Non-pigmented ciliary epithelial cell (primary cell): ENCODE measurements at places on chromosomes 6 and 20.
A peak's percentile ranks its signal among the peaks of the same experiment; 100 is the strongest.

DNA sequence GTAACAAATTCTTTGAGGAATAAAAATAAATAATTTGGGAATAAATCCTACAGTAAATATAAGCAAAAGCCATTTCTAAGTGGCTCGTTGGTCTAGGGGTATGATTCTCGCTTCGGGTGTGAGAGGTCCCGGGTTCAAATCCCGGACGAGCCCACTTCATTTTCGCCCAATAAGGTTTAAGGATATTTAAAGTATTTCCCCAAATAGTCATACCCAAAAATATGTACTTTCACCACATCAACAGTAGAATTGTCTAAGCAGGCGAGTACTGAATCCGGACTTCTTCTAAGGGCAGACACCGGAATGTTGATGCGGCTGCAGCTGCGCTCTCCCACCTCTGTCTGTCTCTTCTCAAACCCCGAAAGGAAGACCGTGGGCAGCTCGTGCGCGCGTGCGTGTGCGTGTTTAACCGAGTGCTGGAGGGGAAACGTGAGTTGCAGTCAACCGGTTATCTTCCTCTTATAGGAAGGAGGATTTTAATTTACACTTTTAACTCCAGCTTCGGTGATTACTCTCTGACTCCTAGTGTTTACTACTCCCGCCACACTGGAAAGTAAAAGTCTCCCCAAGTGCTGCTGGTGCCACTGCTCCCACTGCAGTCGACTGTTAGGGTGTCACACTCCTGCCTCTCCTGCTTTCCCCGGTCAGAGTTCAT is 155.7 kb upstream of the PRSS16 start:
- peak; percentile 91 for DNase-seq

GRCh38 chr20:50308513-50309279 is 118.1 kb downstream of the CEBPB start:
- DNase-seq: peak; percentile 88

GRCh38 chr6:50305660-50306059 is 255.9 kb upstream of the DEFB112 start:
- no peak for DNase-seq

GRCh38 chr6:18507561-18507960 is 120.4 kb downstream of the RNF144B start:
- no peak for DNase-seq

DNA sequence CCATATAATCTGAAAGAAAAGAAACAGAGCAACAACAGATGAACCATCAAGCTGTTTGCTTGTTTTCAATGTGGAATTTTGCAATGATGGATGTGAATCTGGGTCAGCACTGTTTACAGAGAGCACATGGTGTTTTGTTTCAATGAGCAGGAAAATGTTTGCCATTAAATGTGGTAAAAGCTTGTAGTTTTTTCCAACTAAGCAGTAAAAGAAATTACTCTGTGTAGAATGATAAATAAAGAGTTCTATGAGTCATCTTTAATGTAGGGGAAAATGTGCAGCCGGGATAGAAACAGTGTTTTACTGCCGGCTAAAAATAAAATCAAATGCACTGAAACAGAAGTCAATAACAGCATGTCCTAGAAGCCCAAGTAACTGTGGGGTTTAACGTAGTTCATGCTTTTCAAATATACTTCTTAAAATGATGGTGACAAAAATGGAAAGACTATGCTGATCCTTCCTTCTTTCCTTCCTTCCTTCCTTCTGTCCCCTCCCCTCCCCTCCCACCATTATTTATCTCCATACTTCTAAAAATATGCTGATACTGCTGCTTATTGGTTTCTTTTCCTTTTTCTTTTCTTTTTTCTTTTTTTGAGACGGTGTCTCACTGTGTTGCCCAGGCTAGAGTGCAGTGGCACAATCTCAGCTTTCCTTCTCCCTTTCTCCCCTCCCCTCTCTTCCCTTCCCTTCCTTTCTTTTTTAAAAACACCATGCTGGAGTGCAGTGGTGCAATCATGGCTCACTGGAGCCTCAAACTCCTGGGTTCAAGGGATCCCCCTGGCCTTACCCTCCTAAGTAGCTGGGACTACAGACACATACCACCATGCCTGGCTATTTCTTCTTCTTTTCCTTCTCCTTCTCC is 6.3 kb upstream of the NAA20 start:
- DNase-seq: no peak

GRCh38 chr20:39699166-39699725 is 737.1 kb downstream of the DHX35 start:
- DNase-seq: no peak

- DNase-seq: no peak
Observed at GRCh38 chr20:3313683-3314065, 74.7 kb upstream of the SLC4A11 start.

DNA sequence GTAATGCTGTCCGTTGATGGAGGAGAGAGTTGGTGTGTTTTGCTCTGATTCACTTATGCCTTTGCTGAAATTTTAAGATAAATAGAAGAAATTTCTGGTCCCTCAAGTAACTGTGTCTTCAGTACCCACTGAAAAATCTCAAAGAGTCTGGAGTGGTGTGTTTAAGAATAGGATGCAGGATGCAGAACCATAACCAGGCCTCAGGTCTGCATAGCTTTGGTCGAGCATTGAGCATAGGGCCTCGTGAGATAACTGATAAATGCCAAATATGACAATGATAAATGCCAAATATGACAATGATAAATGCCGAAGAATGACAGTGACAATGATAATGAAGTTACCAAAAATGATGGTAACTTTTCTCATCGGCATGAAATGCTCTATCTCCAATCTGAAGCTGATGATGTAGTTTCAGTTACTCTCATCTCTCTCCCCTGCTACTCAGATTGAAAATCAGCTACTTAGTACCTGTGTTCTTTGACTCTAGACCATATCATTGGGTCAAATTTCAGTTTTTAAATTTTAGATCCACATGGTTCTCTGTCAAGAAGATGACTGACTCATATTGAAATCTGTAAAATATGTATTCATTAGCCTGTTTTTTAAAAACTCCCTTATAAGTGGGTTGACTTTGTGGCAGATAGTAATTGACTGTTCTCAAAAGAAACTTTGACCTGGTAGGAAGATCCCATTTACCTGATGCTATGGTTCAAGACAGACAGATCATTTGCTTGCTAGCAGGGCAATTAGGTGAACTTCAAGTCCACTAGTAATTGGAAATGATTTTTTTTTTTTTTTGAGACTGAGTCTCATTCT is 96.6 kb downstream of the SLC16A10 start:
- no peak for DNase-seq

GRCh38 chr6:167956983-167957492 is 40.4 kb upstream of the KIF25 start:
- DNase-seq: no peak

- no peak for DNase-seq
Observed at GRCh38 chr6:134503585-134504281, 185.8 kb upstream of the SGK1 start.

DNA sequence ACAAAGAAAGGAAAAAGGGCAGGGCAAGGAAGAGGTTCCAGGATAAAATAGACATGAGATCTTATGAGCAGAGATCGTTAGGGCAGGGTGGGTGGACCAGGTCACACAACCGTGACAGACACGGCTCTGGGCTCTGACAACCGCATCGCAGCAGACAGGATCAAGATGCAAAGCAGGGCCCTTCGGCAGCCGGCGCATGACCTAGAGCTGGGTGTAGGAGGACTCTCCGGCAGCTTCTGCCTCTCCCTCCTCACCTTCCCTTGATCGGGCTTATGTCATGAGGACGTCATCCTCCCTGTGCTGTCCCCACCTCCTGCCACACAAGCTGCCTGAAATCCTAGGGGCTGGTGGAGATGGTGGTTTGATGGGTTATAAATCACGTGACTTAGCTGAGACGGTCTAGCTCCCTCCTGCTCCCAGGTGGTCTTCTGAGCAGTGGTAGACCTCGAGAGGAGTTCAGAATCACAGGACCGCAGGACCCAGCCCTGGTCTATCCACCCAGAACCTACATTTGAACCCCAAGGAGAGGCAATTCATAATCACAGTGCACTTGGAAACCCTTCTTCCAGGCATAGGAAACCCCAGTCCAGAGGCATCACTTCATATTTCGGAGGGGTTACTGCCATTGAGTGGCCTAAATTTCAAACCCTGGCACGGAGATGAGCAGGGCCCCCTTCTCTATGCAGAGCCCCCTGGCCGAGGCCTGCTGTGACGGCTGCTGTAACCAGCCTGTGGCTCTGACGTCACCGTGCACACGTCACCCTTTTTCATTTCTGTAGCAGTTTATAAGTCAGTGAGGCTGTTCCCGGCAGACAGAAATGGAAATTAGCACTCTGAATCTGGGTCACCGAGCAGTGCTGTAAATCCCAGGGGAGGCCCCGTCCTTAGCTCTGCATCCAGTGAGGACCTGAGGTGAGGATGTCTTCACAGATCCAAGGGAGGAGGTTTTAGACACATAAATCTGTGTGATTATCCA is 8.7 kb upstream of the CCR6 start:
- no peak for DNase-seq

DNA sequence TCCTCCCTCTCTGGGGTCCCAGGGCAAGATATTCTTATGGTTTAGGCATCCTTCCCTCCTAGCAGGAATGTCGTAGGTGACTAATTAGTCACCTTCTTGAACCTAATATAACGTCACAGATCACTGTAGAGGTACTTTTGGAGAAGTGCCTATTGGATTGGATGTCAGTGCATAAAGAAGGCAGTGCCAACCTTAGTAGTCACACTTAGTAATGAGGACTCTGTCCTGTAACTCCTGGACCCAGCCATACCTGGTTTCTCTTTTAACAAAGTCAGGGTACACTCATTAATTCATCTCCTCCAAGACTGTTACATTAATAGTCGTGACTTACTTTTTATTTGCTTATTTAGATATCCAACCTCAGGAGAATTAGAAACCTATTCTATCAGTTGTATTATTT is 20.0 kb downstream of the VTA1 start:
- DNase-seq: no peak

GRCh38 chr20:56885521-56885920 is 256.4 kb downstream of the TFAP2C start:
- DNase-seq: no peak

GRCh38 chr6:16948396-16948795 is 153.5 kb upstream of the STMND1 start:
- no peak for DNase-seq

GRCh38 chr6:141437011-141437410 is 695.7 kb upstream of the GJE1 start:
- DNase-seq: no peak

DNA sequence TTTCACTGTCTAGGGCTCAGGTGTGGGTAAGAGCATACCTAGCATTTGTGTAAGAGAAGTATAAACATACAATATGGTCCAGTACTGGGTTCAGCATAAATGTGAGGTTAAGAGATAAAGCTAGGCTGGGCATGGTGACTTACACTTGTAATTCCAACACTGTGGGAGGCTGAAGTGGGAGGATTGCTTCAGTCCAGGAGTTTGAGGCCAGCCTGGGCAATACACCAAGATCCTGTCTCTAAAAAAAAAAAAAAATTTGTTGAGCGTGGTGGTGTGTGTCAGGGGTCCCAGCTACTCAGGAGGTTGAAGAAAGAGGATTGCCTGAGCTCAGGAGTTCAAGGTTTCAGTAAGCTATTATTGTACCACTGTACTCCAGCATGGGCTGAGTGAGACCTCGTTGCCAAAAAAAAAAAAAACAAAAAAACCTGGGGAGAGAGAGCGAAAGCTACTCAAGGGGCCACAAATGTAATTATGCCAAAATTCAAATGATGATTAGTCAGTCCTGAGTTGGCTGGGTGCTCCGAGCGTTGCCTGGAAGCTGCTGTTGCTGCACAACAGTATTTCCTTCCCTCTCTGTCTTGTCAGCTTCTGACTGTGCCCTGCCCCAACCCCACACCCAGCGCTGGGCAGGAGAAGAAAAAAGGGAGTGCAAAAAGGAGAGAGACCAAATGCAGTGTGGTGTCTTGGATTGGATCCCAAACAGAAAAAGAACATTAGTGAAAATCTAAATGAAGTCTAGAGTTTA is 24.0 kb downstream of the CMTR1 start:
- peak; percentile 41 for DNase-seq

DNA sequence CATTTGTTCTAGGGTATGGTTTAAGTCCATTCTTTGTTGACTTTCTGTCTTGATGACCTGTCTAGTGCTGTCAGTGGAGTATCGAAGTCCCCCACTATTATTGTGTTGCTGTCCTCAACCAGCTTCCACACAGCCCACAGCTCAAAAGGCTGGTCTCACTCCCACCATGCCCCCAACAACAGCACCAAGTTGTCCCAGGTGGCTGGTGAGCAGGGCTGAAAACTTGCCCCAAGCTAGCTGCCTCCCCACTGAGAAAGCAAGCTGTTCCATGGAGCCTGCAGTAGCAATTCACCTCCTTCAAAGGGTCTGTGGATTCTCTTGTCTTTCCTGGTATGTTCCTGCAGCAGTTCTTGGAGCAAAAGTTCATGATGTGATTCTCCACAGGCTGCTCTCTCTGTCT is 221.0 kb downstream of the SYNDIG1 start:
- DNase-seq: no peak

DNA sequence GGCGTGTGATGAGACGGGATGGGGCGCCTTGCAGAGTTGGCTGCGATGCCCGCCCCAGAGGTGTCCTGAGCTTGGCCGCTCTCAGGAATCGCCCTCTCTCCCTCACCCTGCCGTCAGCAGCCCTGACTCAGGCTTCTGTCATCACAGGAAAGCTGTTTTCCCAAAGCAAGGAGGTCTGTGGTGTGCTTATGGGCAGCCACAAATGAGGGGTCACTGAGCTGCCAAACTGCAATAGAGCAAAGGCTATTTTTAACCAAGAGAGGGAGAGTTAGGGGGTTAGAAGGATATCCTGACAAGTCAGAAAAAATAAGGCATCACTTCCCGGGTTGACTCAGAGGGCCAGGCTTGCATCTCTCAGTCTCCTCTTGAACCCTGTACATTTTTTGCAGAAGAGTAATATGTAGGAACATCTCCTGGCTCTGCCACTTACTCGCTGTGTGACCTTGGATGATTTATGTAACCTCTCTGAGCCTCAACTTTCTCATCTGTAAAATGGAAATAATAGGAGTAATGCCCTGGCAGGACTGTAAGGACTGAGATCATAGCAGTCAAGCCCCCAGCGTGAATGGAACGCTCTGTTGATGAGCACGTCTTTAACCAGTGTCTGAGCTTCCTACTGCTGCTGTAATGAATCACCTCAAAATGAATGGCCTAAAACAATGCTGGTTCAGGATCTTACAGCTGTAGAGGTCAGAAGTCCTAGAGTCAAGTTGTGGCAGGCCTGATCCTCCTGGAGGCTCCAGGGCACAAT is 181.9 kb downstream of the NFATC2 start:
- DNase-seq: peak; percentile 99

DNA sequence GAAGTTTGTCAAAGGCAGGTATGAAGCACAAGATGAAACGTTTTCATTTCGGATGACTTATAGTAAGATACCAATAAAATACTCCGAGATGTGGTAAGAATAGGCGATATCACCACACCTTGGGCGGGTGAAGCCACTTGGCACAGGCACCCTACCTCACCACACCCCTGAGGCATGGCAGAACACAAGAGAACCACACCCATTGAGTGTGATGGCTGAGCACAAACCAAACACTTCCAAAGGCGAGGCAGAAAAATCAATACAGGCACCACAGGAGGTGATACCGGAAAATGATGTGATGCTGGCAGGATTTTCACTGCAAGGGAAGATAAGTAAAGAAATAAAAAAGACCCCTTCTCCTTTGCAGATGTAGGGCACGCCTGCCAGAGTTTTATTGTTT is 332.9 kb upstream of the PRDM1 start:
- no peak for DNase-seq

- DNase-seq: no peak
Observed at GRCh38 chr6:23754197-23754596, 371.8 kb upstream of the NRSN1 start.
